ENCODE measurements at places on chromosomes 2 and 18. TPM values are rescaled to one million over a fixed set of nuclear protein-coding genes. Genes with fewer than 3 reads are reported as not detected.

Gene FAM237A
- total RNA-seq: not detected

Gene DOK1
- total RNA-seq: 2.5 TPM

Gene SERPINB11
- total RNA-seq: not detected

Gene ADRA2B
- total RNA-seq: not detected

Gene HRH4
- total RNA-seq: 0.09 TPM

Gene TUBA3E
- not detected for total RNA-seq

Gene TMEFF2
- 0.64 TPM for total RNA-seq

Gene TRPM8
- 1.1 TPM for total RNA-seq

Gene MATN3
- 2.3 TPM for total RNA-seq

Gene TNFAIP6
- 1.7 TPM for total RNA-seq

Gene ANKRD39
- 14.1 TPM for total RNA-seq

Gene AGXT
- total RNA-seq: not detected

Gene TCF23
- total RNA-seq: not detected

Gene R3HDM1
- total RNA-seq: 46.1 TPM

Gene TANC1
- total RNA-seq: 41.2 TPM

Gene SPC25
- total RNA-seq: 77.0 TPM

Gene ALLC
- total RNA-seq: not detected

Gene GLI2
- 1.4 TPM for total RNA-seq

Gene KCNIP3
- total RNA-seq: 1.1 TPM

Gene PLA2R1
- 5.8 TPM for total RNA-seq

Gene ELOA2
- total RNA-seq: not detected

Gene RNF149
- 69.0 TPM for total RNA-seq

Gene MBD1
- 70.5 TPM for total RNA-seq

Gene SMYD5
- 32.1 TPM for total RNA-seq

Gene LIMS3
- not detected for total RNA-seq

Gene CENPA
- 23.4 TPM for total RNA-seq

Gene XIRP2
- total RNA-seq: not detected

Gene USP34
- total RNA-seq: 94.7 TPM

Gene LHCGR
- total RNA-seq: not detected

Gene NAB1
- total RNA-seq: 52.1 TPM

Gene C18orf32
- total RNA-seq: 73.8 TPM

Gene MAP3K19
- not detected for total RNA-seq

Gene AMER3
- total RNA-seq: not detected

Gene CEBPZOS
- total RNA-seq: 40.7 TPM

Gene DSC1
- not detected for total RNA-seq
